ENCODE measurements at places on chromosomes 3 and 15.

DNA sequence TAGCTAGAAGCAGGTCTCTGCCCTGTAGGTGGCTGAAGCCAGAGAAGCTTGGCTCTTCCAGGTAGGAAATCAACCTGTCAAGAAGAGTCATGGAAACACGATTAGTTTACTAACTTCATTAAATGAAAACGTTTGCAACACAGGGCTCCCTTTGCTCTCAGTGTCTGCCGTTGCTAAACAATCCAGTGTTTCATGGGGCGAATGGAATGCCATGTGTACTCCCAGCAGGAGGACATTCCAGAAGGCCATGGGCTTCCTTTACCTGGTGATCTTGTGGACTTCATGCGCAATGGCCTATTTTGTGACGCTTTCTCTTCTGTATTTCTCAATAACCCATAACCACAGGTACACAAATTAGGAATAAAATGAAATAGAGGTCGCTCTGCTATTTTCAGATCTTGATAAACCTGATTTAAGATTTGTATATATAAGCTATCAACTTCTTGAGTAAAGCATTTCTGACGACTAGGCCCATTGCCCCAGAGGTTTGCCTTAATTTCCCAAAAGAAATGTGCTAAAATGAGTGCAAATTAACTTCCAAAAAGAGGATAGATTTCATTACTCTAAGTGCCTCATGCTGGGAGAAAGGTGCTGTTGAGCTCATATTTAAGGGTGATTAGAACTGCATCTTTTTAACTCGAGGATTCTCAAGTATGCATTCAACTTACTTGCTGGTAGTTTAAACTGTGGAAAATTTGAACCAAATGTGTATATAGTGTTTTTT is 171.0 kb downstream of the EPHA3 start:
- no peak for DNase-seq

GRCh38 chr3:126895178-126896066 is 87.5 kb upstream of the PLXNA1 start:
- DNase-seq = no peak

DNA sequence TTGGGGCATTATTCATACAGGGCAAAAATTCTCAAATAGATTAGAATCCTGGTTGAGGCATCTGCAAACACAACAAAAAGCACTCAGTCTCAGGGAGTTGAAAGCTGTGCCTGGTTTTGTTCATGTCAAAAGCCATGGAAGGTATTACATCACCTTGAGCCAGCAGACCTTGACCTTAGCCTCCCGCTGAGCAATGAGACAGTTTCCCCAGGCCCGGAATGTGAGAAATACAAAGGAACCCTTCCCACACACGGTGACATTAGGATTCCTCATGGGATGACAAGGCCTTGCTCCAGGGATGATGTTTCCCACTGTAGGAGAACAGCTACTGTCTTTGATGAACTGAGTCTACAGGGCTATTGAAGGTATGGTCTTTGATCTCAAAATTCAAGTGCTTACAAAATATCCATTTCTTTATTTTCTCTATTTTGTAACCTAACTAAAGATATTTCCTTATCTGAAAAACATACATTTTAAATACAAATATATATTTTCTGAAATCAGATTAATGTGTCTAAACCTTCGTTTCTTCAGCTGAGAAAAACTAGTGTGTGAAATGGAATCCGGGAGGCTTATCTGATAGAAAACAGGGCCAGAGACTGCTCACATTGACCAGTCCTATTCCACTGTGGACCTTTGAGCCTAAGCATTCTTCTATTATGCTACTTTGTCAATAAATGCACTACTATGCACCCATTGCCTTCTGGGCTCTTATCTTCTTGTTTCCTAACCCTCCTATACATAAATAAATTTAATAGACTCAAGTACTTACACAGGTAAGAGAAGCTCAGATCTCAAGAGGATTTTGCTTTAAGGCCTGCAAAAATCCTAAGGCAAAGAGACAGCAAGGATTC is 298.2 kb downstream of the KBTBD8 start:
- DNase-seq = no peak

GRCh38 chr3:127238602-127239001 is 45.7 kb downstream of the PRR23E start:
- no peak for DNase-seq

DNA sequence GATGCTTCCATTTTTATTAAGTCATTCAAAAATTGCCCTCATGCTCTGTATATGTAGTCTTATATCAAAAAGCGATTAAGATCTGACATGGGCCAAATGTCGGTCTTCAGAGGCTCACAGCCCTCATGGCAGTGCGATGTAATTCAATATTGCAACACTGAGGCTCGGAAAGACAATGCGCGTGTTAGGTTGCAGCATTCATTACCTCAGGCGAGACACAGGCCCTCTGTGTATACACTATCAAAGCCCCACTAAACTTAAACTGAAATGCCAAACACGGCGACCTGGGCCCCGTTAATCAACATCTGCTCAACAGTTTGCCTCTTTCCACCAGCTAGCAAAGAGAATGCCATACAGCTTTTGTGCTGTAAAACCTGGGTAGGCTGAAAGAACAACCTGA is 413.4 kb downstream of the ERC2 start:
- DNase-seq = no peak

GRCh38 chr3:123586131-123586530 is 1.3 kb upstream of the HACD2 start:
- no peak for DNase-seq

DNA sequence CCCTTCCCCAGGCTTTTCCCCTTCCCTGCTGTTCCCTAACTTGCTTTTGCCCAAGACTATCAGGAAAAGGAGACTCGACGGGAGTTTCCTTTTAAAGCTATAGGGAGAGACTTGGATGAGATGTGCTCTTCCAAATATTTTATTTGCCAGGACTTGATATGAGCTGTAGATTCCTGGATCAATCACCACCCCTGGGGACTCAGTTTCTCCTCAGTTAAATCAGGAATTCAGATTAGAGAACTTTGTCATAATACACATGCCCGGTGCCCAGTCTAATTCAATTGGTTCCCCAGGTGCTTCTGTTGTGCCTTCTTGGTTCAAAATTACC is 46.6 kb downstream of the SMAD6 start:
- no peak for DNase-seq

- DNase-seq = no peak
Observed at GRCh38 chr15:99106417-99107220, 1.7 kb downstream of the SYNM start.

DNA sequence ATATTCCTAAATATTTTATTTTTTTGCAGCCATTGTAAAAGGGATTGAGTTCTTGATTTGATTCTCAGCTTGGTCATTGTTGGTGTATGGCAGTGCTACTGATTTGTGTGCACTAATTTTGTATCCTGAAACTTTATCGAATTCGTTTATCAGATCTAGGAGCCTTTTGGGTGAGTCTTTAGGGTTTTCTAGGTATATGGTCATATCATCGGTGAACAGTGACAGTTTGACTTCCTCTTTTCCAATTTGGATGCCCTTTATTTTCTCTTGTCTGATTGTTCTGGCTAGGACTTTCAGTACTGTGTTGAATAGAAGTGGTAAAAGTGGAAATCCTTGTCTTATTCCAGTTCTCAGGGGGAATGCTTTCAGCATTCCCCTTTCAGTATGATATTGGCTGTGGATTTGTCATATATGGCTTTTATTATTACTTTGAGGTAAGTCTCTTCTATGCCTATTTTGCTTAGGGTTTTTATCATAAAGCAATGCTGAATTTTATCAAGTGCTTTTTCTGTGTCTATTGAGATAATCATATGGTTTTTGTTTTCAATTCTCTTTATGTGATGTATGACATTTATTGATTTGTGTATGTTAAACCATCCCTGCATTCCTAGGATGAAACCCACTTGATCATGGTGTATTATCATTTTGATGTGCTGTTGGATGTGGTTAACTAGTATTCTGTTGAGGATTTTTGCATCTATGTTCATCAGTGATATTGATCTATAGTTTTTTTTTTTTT is 11.4 kb upstream of the SLC9A9 start:
- DNase-seq = no peak

DNA sequence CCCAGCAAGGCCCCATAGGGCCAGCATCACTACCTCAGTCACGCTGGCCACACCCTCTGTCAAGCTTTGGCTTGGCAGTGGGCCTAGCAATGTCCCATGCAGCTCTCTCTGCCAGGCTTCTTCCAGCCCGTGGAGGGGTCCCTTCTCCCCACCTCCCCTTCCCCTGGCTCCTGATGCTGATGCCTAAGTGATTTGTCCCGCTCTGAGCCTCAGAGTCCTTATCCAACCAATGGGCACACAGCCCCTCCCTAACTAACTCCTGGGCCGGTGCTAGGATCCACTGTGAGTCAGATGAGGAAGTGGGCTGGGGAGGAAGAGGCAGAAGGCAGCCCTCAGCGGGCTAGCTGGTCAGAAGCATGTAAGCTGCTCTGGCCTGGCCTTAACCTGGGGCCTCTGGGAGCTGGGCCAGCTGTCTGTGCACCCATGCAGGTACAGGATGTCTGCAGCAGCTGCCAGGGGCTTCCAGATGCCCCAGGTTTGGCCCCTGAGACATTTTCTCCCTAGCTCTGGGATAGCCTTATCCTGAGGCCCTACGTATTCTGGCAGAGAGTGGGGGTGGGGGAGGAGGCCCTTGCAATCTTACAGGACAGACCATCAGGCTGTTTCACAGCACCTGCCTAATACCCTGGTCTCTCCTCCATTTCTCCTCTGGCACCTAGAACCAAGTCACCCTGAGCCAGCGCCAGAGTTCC is 740 bp upstream of the ZBTB47 start:
- peak; percentile 79 for DNase-seq

DNA sequence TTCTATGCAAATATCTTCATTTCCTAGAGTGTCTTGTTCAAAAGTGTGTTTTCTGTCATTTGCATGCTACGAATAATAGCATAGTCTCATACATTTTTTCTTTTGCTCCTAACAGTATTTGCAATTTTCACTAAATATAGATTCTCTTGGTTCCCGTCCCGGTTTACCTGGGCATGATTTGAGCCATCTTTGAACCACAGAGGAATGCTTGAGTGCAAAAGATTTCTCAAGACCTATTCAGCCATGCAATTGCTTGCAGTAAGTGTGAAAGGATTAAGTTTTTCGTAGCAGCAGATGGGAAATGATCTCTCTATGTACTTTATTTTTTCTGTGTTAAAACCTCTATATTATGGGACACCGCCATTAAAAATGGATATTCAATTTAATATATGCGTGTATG is 733.0 kb downstream of the ZPLD1 start:
- DNase-seq = no peak

DNA sequence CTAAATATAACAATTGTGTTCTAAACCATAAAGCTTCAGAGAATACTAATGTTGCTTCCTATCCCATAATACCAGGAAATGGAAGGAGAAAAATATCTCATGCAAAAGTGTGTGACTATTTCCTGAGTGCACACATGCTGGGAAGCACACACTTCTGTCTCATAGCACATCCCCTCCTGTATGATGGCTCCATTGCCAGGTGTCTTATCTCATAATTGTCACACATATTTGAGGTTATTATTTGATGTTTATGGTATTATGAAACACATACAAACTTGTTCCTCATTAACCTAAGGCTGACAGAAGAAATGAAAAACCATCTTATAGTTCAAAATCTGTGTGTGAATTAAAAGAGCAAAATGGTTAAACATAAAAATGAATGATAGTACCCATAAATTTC is 65.4 kb downstream of the SERP1 start:
- no peak for DNase-seq

- DNase-seq = no peak
Observed at GRCh38 chr3:10379161-10379560, 58.2 kb upstream of the SEC13 start.

DNA sequence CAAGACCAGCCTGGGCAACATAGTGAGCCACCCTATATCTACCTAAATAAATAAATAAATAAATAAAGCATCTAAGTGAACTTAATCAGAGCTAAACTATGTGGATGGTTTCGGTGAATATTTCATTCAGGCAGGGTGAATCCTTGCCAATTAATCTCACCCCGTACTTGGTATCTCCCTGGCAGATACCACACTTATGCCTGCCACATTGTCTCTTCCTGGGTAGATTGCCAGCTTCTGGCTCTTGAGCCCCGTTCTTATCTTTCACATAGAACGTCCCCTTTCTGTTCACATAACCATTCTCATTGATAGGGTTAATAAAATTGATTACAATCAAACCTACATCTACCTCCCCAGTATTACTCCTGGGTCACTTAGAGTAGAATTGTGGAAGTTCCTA is 7.0 kb downstream of the SNAP23 start:
- no peak for DNase-seq

DNA sequence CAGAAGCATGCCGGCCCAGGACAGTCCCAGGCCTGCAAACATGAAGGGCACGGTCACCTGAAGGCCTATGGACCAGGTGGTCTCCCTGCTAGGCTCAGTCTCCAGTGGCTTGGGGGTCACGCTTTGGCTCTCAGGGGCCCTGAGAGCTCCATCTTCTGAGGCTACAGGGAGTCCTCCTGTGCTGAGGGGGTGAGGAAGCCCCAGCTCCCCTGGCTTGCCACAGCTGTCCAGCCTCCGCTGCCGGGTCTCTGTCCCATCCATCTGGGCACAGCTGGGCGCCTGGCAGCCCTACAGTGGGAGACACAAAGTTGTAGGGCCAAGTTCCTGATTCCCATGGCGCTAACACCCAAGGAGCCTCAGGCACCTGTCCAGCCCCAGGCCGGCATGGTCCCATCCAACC is 16.0 kb downstream of the SLC41A3 start:
- DNase-seq = no peak

GRCh38 chr3:147380387-147380951 is 25.9 kb downstream of the ZIC4 start:
- DNase-seq = no peak

GRCh38 chr3:49536875-49537533 is 17.3 kb upstream of the BSN start:
- no peak for DNase-seq

DNA sequence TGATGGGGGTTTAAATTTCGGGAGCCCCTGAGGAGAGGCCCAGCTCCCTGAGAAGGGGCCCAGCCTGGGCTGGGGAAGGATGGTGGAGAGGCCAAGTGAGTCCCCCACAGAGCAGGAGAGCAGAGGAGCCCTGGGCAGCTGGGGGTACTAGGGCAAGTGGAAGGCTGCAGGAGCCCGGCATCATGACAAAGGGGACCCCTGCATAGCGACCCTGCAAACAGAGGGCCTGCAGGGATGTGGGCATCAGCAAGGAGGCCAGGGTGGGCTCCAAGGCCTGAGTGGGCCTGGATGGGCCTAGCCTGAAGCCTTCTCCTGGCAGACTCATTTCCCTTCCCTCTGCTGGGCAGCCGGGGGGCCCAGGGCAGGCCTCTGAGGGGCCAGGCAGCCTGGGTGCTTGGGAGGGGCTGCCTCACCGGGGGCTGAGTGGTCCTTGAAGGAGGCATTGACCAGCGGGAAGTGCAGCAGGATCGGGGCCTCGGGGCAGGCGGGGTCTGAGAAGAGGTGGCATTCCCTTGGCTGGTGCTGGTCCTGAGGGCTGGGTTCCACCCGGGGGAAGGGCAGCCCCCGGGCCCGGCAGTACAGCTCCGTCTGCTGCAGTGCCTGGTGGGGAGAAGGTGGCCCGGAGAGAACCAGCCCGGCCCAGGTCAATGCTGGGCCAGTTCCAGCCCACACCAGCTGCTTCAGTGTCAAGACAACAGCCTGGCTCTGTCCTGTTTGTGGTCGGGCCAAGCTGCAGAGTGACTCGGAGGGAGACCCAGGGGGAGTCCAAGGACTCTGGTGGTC is 24.7 kb downstream of the PLA2G4D start:
- no peak for DNase-seq
